Hepatic stellate cell (primary cell): ENCODE measurements at places on chromosomes 1 and 21.
A peak's percentile ranks its signal among the peaks of the same experiment; 100 is the strongest.

- DNase-seq = peak; percentile 62
Observed at GRCh38 chr1:225458222-225458631, 30.4 kb upstream of the LBR start.

DNA sequence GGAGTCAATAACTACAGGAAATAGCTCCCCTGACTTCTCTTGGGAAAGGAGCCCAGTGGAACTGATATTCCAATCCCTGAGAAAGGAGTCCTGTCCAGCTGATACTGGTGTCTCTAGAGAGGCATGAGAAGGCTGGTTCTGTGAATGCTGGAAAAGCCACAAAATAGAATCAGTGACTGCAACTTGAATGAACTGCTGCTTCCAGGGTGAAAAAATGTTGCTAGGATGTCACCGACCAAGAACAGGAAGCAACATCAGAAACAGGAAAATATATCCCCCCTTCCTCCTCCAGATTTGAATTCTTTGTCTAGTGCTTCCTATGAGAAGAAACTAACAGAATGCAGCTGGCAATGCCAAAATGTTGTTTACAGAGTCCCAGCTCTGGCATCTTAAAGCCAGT lies 269.3 kb upstream of the LYPLAL1 start:
- DNase-seq = no peak

DNA sequence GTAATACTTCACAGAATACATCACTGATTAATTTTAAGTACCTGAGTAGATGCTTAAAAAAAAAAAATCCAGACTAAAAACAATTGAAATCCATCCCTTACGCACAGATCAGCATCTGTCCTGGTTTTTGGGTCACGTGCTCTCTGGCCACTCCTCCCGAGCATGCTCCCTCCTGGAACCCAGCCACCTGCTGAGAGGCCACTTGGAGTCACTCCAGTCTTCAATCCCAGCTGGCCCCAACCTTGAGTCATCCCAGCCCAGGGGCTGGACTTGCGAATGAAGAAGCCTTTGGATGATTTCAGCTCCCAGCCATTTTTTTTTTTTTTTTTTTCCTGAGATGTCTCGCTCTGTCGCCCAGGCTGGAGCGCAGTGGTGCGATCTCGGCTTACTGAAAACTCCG lies 8.9 kb downstream of the MAP1LC3C start:
- peak; percentile 79 for DNase-seq

DNA sequence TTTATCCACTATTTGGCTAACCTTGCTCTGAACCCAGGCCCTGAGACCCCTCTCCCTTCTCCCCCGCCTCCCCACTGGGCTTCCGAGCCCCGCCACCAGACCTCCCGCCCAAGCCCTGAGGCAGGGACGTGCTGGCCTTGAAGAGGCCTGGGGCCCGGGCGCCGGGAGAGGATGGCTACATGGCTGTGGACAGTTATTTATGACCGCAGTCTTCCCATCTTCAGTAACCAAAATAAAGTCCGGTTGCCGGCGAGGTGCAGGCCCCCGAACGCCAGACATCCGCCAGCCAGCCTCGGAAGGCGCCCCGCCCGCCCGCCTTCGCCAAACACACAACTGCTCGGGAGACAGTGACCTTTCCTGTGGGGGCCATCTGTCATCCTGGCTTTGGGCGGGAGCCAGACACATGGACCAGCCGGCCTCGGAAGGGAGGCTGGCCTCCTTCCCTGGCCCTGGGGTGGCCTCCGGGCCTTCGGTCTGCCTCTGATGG lies 69.0 kb downstream of the DHRS3 start:
- DNase-seq = peak; percentile 69

DNA sequence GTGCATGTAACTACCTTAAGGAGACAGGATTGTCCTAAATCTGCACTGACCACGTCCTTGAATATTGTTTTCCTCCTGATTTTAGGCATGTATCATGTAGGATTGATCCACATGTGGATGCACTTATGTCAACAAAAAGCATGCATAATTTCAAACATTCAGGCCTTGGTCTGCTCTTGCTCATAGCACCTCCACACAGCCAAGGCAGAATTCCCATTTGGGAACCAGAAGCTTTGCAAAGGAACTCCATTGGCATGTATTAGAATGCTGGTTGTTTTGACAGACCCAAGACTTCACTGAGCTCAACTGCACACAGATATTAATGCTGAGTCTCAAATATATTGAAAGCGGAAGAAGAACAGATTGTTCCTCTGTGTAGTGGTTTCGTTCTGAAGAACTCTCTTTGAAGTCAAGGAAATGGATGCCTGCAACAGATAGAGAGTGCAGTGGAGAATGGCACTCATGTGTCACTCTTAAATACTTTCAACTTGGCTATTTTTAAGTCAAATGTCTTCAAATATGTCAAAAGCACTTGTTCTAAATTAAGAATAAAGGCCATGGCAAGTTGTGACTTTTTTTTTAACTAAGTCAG lies 387.6 kb downstream of the LTN1 start:
- DNase-seq = no peak

GRCh38 chr1:14626869-14627607 lies 28.6 kb downstream of the KAZN start:
- no peak for DNase-seq
